ENCODE measurements at places on chromosomes 2 and 18.

DNA sequence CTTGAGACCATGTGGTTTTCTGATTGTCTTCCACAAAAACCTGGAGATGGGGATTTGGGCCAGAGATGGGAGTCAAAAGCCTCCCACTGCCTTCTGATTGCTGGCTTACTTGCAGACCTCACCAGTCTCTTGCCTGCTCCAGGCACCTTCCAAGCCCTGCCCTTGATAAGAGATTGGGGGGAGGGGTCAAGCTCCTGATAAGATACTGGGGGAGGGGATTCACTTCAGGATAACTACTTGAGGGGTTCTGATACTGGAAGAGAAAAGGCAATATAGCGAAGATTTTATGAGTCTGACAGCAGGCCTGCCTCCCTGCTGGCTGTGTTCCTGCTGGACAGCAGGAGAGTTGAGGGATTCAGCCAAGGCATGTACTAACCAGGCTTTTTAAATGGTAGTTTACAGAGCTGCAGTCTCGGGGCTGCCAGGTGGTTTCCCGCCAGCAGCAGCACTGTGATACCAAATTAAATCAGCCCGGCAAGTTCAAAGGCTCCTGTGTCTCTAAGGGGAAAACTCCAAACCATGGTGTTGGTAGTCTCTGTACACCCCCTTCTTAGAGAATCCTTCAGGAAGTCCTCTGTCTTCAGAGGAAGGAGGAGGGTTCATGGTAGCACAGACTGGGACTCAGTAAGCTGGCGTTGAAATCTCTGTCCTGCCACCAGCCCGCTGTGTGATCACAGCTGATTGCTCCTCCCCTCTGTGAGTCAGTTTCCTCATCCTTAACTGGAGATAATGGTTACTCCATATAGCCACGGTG is 58.3 kb downstream of the FBXO36 start:
- DNase-seq = peak; percentile 3

DNA sequence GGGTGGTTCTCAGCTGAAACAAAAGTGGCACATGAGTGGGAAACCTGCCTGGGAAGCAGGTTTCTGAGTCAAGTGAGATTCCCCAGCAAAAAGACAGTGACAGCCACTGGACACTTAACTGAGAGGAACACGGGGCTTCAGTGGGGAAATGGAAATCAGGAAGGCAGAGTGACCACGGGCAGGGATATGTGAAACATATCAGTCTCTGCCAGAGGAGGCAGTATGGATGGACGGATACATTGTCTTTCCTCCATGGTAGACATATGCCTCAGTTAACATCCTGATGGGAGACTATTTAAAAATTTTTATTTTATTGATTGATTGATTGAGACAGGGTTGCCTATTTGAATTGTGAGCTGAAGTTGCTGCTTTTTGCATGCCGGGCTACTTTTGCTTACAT is 292.1 kb downstream of the NBAS start:
- no peak for DNase-seq

DNA sequence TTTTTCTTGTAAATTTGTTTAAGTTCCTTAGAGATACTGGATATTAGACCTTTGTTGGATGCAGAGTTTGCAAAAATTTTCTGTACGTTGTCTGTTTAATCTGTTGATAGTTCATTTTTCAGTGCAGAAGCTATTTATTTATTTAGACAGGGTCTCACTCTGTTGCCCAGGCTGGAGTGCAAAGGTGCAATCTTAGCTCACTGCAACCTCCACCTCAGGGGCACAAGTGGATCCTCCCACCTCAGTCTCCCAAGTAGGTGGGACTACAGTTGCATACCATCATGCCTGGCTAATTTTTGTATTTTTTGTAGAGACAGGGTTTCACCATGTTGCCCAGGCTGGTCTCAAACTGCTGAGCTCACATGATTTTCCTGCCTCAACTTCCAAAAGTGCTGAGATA is 568.2 kb upstream of the REG3G start:
- no peak for DNase-seq

GRCh38 chr18:48038636-48039035 is 108.2 kb upstream of the SMAD2 start:
- no peak for DNase-seq

GRCh38 chr2:127014630-127015029 is 92.3 kb downstream of the BIN1 start:
- no peak for DNase-seq

- DNase-seq = no peak
These were observed 452.7 kb upstream of the NRXN1 start for GRCh38 chr2:51484605-51485004.

- DNase-seq = no peak
These were observed 644.3 kb downstream of the BCL11A start for GRCh38 chr2:59909147-59909546.

GRCh38 chr2:17584689-17585088 is 44.2 kb downstream of the VSNL1 start:
- no peak for DNase-seq

GRCh38 chr2:84832772-84833461 is 48.0 kb downstream of the TRABD2A start:
- DNase-seq = no peak

DNA sequence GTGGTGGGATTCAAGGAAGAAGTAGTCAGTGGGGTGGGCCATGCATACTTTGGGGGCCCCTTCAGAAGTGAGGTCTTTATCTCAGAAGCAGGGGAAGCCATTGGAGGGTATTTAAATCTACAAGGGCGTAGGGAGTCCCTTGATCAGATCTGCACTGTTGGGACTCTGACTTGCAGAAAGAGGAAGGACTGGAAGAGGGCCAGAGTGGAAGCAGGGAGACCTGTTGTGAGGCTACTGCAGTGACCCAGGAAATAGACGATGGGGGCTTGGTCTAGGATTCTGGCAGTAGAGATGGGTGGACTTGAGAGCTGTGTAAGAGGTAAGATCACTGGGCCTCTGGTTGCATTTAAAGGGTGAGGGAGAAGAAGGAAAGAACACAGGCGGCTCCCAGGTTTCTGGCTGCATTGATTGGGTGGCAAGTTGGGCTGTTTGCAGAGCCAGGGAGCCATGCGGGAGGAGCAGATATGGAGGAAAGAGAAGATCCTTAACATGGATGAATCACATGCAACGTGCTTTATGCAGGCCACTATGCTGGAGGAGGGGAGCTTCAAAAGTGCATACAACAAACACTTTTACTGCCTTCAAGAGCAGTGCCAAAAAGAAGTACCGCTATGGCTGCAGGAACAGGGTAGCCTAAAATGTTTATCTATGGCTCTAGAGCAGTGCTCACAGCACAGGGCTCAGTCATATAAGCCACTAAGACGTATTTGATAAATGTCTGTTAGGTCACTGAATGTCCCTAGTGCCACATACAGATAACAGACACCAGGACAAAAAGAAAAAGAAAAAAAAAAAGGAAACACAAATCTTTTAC is 2.3 kb downstream of the SFXN5 start:
- DNase-seq = no peak

GRCh38 chr2:100554798-100555407 is 7.9 kb upstream of the PDCL3 start:
- DNase-seq = peak; percentile 36

- no peak for DNase-seq
These were observed 297.4 kb upstream of the GCFC2 start for GRCh38 chr2:76008001-76008702.

GRCh38 chr2:118580651-118581050 is 266.8 kb downstream of the EN1 start:
- DNase-seq = no peak

DNA sequence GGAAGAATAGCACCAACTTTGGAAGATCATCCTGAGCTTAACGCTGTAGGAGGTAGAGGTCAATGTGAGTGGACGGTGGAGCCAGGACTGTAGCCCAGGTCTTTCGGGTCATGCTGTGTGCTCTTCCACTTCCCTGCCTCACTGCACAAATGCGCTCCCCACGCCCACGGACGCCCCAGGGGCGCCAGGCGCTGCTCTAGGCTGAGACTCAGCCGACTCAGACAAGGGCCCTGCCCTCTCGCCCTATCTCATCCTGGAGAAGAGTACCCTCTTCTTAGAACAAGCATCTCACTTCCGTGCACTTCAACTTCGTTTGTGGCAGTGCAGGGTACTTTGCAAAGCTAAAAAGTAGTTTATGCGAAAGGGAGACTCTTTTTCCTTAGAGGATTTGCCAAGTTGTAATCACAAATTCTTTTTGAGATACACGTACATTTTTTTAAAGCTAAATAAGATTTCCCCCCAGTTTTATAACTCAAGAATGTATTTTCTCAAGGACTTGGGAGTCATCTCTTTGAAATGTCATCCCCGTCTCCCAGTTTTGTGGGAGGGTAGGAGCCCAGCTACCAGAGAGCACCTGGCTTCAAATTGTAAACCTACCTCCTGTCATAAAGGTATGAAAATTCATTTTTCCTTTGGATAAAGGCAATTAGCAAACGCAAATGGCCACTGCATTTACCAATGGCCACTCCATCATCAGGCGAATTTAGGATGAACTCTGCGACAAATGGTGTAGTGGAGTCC is 1.2 kb upstream of the PRELID3A start:
- no peak for DNase-seq

- no peak for DNase-seq
These were observed 4.0 kb downstream of the TRIP12 start for GRCh38 chr2:229917793-229918192.

- DNase-seq = no peak
These were observed 190.8 kb upstream of the NDUFV2 start for GRCh38 chr18:8911408-8912340.

DNA sequence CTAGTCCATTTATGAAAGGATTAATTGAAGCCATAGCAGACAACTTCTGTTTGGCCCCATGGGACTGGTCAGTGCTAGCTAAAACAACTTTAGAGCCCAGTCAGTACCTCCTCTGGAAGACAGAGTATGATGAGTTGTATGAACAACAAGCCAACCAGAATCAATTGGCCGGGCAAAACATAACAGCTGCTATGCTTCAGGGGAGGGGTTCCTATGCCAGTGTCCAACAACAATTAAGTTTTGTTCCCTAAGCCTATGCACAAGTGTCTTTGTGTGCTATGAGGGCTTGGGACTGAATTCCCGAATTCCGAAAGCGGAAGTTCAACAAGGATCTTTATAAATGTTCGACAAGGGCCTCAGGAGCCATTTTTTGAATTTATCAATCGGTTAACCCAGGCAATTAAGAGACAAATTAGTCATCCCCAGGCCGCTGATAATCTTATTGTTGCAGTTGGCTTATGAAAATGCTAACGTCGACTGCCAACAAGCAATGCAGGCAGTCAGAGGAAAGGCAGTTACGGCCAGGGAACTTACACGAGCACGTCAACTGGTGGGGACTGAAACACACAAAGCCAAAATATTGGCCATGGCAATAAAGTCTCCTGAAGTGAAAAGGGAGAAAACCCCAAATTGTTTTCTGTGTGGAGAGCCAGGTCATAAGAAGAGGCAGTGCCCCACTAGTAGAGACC is 57.9 kb downstream of the ZNF638 start:
- no peak for DNase-seq

- no peak for DNase-seq
These were observed 136.9 kb upstream of the IL1R2 start for GRCh38 chr2:101854877-101855276.

DNA sequence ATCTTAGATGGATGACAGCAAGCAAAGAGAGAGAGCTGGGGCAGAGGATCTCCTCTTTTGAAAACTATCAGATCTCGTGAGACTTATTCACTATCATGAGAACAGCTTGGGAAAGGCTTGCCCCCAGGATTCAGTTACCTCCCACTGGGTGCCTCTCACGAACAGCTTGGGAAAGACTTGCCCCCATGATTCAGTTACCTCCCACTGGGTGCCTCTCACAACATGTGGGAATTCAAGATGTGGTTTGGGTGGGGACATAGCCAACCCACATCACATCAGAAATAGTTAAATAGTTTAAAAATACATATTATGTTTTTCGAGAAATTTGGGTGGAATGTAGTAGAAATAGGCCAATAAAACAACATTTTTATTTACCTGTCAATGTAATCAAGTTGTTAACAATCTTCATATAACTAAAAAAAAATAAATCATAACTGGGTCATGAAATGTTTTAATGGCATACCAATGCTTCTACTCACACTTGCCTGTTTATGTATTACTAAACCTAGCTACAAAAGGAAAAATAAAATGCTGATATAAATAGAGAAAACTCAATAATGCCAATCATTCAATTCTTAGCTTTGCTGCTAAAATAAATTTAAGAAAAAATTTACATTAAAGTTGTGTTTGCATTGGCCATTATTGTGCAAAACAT is 608.9 kb downstream of the SUCLG1 start:
- DNase-seq = no peak

DNA sequence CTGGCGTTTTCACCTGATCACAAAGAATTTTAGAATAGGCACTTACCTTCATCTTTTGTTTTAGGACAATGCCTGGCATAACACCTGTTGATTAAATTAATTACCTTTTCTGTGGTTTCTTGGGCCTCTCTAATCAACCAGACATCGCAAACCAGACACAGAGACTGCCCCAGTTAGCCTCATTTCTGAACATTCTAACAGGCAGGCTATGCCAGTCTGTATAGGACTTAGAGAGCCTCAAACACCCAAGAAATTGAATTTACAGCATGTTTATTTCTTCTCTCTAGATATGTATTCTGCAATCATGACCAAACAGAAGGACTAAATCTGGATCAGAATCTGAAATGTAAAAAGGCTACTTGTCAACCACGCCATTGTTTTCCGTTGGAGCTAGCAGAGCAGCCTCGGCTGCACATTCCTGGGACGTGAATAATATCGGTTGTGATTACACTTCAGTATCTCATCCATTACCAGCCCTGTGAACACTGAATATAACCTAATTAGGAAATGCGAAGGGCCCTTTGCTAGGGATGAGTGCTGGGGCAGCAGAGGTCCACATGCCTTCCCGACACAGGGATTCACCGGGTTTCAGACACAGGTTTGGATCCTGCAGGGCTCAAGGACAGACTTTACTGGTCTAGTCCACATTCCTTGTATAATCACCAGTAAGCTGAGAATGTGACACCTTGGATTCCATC is 17.5 kb upstream of the CDC42EP3 start:
- no peak for DNase-seq

DNA sequence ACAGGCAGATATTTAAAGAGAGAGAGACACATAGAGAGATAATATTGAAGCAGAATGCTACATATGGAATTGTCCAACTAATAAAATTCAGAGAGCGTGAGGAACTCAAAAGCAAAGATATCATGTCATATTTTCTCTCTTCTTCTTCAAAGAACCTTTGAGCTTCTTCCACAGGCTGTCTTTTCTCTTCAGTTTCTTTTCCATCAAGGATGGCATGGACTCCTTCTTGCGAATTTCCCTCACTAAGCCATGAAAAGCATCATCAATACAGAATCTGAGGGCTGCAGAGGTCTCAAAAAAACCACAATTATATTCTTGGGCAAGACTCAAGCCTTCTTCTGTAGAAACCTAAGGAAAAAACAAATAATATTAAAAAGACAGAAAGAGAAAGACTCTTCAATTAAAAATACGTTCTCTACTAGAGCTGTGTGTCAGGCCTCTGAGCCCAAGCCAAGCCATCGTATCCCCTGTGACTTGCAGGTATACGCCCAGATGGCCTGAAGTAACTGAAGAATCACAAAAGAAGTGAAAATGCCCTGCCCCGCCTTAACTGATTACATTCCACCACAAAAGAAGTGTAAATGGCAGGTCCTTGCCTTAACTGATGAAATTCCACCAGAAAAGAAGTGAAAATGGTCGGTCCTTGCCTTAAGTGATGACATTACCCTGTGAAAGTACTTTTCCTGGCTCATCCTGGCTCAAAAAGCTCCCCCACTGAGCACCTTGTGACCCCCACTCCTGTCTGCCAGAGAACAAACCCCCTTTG is 371.9 kb downstream of the RIT2 start:
- DNase-seq = no peak

GRCh38 chr2:202716953-202717597 is 82.3 kb downstream of the FAM117B start:
- DNase-seq = no peak

- no peak for DNase-seq
These were observed 37.3 kb downstream of the RHBDD1 start for GRCh38 chr2:226873051-226873620.

All from activated CD4-positive, alpha-beta T cell treated with anti-CD3 and anti-CD28 coated beads for 4 hours (primary cell).